Cardiac fibroblast (primary cell): ENCODE measurements at places on chromosomes 13 and 19.
A peak's percentile ranks its signal among the peaks of the same experiment; 100 is the strongest.

DNA sequence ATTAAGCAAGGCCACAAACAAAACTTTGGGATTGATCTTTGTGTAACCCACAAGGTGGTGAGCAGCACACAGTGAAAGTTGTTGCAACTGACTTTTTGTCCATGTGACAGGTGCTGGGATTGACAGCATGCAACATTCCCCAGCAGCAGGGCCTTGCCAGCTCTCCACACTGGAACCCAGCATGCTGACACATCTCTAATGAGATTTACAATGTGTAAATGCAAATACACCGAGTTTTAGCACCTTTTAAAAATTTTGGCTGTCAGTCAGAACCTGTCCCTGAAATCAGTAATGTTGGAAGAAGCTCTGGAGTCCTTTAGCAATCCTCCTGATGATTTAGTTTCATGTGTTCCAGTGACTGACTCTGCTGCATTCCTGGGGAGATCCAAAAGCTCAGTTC lies 16.5 kb upstream of the PCDH8 start:
- DNase-seq = no peak

DNA sequence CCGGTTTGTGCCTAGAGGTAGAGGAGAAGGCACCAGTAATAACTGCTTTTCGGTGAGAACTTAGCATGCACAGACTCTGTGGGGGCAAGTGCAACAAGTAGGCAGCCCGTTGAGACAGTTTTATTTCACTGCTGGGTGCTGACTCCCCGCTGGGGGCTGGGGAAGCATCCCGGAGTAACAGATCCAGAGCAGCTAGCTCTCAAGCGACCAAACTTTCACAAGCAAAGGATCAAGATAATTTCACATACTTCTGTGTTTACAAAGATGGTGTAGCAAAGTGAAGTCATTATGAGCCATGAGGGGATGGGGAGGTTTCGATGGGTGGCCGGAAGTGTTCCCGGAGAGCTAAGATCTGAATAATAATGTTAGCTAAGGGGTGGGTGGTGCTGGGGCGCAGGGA lies 2.8 kb downstream of the NACC1 start:
- peak; percentile 71 for DNase-seq

DNA sequence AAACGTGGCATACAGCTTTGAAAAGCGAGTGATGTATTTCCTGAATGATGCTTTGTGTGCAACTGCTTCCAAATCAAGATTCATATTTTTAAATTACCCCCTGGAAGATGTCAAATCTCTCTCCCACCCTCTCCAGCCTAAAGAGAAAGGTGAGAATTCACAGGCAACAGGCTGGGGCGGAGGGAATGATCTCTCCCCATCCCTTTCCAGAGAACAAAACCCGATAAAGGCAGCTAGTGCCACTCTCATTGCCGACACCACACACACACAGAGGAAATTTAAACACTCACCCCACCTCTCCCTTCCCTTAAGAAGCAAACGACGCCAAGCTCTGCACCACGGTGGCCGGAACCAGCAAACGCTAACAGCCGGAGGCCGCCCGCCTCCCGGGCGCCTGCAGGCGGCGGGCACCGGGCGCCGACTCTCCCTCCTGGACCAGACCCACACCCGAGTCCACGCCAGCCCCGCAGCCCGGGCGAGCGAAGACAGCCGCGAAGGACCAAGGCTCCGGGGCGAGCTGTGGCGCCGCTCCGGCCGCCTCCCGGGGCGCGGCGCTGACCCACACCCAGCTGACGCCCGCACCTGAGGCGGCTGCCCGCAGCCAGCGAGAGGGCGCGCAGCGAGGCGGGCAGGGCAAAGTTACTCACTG lies 477 bp downstream of the LNX2 start:
- DNase-seq = peak; percentile 33

- no peak for DNase-seq
Measured at GRCh38 chr13:41567363-41567762, 110.0 kb downstream of the RGCC start.

GRCh38 chr19:9039728-9040127 lies 29.5 kb upstream of the MUC16 start:
- DNase-seq = no peak

GRCh38 chr19:33175886-33176669 lies 18.1 kb upstream of the LRP3 start:
- no peak for DNase-seq

GRCh38 chr13:22169473-22169872 lies 498.6 kb downstream of the FGF9 start:
- no peak for DNase-seq

GRCh38 chr19:6967967-6968366 lies 53.3 kb downstream of the MBD3L2B start:
- DNase-seq = no peak

DNA sequence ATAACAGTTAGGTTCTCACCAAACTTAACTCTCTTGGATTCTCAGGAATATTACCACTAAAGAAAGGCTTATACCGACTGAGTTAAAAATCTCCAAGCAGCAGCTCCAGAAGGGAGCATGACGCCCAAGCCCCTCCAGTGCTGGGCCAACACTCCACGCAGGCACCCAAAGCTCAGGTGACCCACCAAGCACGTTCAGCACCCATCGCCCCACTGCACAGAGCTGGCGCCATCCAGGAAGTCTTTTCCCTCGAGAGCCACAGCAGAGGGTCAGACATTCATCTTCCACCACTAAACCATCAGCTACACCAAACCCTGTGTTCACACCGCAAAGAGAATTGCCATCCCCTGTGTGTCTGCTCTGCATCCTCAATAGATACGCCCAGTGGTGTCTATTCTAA lies 65.7 kb downstream of the SOX1 start:
- DNase-seq = no peak

DNA sequence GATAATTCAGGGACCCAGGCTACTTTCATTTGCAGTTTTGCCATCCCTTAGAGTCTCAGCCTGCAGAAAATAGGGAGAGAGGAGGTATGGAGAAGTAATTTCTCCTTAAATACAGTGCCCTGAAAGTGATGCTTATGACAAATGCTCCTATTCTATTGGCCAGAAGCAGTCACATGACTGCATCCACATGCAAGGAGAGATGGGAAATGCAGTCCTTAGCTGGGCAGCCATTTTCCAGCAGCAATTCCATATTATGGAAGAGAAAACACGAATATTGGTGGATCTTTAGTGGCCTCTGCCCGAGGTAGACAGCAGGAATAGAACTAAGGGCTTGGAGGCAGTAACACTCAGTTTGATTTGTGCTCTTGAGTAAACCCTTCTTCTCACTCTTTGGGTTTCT lies 39.4 kb downstream of the VAV1 start:
- DNase-seq = peak; percentile 79

- DNase-seq = peak; percentile 5
Measured at GRCh38 chr13:19961489-19961888, 3.0 kb downstream of the ZMYM2 start.

DNA sequence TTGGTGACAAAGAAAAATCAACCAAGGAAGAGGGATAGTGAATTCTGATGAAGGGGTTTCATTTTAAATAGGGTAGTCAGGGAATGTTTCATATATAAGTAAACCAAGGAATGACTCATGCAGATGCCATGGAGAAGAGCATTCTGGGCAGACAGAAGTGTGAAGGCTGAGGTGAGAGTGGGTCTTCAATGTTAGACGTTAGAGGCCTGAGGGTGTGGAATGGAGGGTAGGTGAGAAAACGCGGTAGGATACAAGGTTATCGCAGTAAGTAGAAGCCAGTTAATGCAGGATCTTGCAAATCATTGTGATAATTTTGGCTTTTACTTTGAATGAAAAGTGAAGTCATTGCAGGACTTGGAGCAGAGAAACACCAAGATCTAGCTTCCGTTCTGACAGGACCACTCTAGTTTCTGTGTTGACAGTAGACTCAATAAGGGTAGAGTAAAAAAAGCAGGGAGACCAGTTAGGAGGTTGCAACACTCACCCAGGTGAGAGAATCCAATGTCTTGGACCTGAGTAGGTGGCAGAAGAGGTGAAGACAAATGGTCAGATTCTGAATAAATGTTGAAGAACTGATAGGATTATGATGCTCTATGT lies 225.2 kb upstream of the TMTC4 start:
- no peak for DNase-seq

DNA sequence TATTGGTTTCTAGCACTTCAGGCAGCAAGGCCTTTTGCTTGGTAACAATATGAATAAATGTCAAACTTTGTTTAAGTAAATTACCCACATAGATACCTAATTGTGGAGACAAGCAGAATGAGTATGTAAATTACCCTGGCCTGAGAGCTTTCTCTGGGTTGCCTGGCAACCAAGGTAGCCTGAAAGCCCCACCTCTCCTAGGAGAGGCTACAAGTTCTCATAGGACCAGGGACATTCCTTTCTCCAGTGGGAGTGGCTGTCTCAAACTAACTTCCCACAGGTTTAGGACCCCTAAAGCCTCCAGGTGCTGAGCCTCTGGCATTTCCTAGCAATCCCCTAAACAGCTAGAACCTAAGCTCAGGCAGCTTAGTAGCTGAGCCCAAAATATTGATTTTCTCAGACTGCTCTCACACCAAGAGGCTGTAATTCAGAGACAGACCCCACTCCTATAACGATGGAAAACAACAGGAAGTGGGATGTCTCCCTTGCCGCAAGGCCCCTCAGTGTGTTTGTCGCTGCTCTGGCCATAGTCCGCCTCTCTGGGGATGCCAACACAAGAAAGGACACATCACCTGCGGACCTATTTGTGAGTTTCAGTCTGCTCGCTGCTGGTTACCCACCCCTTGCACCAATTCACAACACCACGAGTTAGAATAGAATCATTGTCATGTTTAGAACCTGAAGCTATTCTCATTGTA lies 207.3 kb downstream of the DLEU7 start:
- DNase-seq = no peak

DNA sequence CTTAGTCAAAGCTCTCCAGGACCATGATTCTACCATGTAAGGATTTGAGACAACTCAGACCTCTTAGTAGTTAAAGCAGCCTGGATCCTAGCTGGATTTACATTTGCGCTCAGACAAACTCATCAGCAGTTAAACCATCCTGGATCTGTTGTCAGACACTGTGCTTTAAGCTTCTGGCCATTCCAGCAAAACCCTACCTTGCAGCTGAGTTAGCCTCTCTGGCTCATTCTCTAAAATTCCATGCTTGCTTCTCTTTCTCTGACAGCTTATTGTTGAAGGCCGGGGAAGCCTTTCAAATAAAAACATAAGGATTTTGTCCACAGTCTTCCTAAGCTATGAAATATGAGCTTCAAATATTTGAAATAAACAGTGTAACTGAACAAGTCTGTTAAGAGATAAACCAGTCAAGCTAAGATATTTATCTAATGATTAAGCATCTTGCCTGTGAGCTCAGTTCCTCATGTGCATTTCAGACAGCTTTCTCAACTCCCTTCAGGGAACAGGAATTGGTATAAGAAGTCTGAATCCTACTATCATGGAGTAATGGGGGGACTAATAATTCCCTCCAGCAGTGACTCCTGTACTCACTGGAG lies 89.3 kb downstream of the SLAIN1 start:
- no peak for DNase-seq

GRCh38 chr13:97122381-97122996 lies 99.6 kb upstream of the MBNL2 start:
- peak; percentile 83 for DNase-seq

GRCh38 chr13:56659041-56659471 lies 481.7 kb upstream of the PRR20A start:
- no peak for DNase-seq

DNA sequence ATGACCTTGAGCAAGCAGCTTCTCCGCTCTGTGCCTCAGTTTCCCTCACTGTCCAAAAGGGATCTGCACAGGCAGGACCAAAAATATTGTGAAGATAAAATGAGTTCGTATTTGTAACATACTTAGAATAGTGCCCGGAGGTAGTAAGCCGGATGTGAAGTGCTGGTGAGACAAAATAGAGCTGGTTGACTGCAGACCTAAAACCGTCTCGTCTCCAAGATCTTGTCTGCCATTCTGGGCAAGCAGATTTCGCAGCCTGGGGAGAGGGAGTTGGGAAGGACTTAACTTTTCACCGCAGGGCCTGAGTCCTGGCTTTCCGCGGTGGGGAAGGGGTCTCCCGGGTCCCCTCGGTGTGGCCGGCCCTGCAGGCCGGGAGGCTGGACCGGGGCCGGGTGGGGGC lies 8.2 kb upstream of the BBC3 start:
- DNase-seq = peak; percentile 9

DNA sequence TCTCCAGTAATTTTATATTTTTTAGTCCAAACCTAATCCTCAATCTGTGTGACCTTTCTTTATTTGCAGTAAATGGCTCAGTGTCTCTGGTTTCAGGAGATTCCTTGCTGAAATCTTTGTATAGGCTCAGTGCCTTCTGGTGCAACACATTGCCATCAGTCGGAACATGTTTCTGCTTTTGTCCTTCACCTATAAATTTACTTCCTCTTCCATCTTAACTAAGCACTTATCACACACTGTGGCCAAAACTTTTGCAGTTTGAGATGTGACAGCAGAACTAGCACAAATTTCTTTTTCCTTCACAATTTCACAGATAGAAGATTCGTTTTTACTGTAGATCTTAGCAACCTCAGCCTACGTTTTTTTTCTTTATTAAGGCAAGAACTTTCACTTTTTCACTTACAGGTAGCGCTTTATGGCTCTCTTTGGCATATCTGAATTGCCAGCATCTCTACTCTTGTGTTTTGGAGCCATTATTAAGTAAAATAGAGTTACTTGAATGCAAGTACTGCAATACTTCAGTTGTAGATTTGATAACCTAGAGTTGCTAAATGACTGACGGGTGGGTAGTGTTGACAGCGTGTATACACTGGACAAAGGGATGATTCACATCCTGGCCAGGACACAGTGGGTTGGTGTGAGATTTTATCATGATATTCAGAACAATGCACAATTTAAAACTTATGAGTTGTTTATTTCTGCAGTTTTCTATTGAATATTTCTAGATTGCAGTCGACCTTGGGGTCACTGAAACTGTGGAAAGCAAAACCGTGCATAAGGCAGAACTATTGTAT lies 44.3 kb downstream of the NDFIP2 start:
- no peak for DNase-seq

GRCh38 chr13:105602956-105603670 lies 932.3 kb downstream of the EFNB2 start:
- no peak for DNase-seq

GRCh38 chr19:1232652-1233072 lies 5.1 kb downstream of the CBARP start:
- DNase-seq = peak; percentile 72

DNA sequence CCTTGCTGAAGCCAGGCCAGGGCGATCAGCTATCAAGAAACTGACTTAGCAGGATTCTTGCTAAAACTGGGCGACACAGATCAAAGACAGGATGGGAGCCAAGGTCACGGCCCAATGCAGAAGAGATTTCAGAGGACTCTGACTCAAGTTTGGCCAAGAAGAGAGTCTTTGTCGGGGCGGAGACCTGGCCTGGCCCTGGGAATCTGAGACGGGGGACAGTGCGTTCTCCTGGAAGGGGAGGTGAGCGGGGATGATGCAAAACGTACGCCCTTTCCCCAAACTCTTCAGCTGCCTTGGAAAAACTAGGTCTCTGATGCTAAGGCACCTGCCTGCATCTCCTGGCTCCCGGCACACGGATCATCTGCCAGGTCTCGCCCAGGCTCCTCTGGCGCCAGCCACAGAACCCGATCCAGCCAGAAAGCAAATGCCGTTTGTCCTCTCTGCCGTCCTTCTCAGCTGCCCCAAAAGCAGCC lies 9.8 kb downstream of the MVB12A start:
- no peak for DNase-seq

GRCh38 chr13:103976371-103976770 lies 910.2 kb upstream of the SLC10A2 start:
- no peak for DNase-seq
